Mucosa of descending colon (tissue), 3 donors: ENCODE measurements at places on chromosomes 5 and 9.

GRCh38 chr9:133742849-133743444 is 4.8 kb upstream of the SARDH start:
- DNase-seq, result peak; percentile 71

GRCh38 chr5:72383726-72384125 is 63.6 kb downstream of the PTCD2 start:
- DNase-seq, result no peak

- no peak for DNase-seq
These were observed 75.8 kb downstream of the GHR start for GRCh38 chr5:42499016-42499415.

DNA sequence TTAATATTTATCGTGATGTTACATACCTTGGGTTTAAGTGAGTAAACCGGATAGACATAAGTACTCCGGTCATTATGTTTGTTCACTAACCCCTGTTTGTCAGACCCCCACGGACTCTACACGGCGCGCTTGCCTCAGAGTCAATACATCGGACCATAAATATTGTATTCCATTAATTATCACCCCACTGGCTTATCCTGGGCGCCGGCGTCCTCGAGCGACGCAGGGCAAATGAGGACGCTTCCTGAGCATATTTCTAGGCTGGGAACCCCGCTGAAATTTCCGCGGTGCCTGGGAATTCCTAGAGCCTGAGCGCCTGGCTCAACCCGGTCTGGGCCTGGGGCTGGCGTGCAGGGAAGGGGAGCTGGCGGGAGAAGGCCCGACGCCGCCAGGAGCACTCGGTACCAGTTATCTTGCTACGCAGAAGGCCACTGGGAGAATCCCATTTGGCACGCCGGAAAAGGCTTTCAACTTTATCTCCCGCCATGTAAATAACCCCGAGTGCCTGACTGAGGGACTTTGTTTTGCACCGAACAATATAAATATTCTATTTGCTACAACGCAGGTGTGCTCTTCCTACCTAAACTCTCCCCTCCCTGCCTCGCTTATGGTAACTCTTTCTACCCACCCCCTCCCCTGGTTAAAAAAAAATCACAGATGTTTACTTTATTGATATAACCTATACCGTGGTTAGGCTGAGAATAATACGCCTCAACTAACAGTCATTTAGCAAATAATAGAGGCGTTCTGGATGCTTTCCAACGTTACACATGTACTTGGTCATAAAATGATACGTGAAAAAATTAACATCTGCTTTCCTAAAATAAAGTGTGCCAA is 19.4 kb downstream of the NR2F1 start:
- DNase-seq, result no peak
